ENCODE measurements at places on chromosomes 3 and 15.

GRCh38 chr3:128994173-128994512 is 267 bp upstream of the CFAP92 start:
- DNase-seq: no peak

DNA sequence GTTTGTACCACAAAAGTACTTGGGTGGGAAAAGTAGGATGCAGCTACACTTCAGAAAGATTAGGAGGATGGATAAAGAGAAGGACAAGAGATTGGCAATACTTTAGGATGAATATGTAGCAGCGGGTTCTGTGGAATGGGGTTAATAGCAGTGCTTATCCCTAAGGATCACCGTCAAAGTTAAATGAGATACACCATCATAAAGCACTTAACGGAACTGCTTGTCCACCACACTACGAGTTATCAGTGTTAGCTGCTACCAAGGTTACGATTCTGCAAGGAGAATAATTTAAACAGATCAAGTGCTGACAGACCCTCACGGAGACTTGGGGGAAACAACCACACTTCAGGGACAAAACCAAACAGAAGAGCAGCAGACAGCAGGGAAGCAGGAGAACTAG is 963 bp downstream of the SHQ1 start:
- DNase-seq: no peak

DNA sequence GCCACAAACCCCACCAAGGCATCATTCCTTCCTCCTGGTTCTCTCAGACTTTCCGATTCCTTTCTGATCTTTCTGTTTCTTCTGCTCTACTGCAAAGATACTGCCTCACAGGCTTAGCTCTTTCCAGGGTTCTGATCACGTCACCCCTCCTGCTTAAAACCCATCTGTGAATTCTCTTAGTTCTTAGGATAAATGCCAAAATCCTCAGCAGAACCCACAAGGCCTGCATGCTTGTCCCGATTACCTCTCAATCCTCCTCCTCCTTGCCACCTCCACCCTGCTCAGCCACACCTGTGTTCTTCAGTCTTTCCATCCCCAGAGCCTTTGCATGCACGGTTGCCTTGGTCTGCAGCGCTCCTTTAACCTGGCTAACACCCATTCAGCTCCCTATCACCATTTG is 84.0 kb downstream of the SRGAP3 start:
- no peak for DNase-seq

- no peak for DNase-seq
Observed at GRCh38 chr3:82081351-82081750, 319.9 kb upstream of the GBE1 start.

DNA sequence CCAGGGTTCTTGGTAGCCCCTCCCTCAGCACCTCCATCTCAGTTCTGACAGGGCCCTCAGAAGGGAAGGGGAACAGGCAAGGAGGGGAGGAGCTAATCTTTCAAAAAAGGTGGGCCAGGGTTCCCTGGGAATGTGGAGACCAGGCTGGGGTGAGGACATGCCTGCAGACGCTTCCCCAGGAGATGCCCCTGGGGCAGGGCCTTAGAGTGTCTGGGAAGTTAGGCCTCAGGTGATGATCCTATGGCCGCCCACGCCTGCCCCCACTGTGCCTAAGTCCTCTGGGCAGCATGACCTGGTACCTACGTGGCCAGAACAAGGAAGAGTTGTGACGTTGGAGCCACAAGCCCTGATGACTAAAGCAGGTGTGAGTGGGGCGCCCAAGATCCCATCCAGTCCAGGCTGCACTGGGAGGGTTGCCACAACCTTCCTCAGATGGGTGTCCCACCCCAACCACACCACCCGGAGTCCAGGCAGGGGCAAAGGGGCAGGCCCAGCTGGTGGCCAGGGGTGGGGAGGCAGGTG is 3.9 kb upstream of the SEMA3B start:
- DNase-seq: no peak

GRCh38 chr15:42914728-42915497 is 5.7 kb downstream of the TTBK2 start:
- DNase-seq: no peak

DNA sequence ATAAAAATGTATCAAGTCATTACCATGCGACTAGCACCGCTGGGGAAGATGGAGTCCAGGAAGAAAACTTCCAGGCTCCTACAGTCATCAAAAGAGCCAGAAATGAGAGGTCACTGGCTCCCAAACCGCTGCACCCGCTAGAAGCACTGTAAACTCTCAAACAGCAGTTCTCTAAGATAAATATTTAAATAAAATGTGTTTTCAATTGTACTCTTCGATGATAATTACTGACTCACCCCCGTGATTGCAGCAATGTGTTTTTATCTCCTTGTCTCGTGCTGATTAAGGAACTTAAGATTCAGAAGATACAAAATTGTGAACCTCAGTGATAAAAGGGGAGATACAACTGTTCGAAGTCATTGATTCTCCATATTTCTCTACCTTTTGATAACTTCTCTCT is 45.8 kb upstream of the FOXP1 start:
- DNase-seq: no peak

DNA sequence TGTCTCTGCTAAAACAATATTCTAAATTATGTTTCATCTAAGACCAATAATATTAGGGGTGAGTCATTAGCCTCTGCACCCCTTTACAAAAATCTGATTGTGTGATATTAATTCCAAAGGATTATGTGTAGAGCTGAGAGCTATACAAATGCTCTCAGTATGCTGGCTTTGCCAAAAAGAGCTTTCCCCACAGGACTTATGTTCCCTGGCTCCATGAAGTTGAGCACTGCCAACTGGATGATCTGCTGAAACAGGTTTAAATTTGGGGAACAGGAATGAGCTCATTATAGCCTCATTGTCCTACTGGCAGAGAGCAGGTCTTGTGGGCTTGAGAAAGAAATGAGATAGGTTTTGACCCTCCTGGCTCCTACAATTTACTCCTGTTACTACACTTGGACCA is 347.8 kb upstream of the LMCD1 start:
- DNase-seq: no peak

- no peak for DNase-seq
Observed at GRCh38 chr15:93020976-93021772, 67.8 kb downstream of the RGMA start.

DNA sequence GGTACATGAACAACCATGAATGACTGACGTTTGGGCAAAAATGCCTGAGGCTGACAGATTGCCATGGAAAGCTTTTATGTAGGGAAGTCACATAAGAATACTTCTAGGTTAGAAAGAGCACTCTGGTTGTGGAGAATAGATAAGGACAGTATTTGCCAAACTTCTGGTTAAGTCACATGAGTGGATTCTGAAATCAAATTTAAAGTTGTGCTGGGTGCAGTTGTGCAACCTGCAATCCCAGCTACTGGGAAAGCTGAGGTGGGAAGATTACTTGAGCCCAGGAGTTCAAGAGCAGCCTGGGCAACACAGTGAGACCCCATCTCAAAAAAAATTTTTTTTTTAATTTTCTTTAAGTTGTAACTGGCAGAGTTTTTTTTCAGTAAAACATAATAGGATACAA is 7.2 kb upstream of the ZNF148 start:
- DNase-seq: no peak

DNA sequence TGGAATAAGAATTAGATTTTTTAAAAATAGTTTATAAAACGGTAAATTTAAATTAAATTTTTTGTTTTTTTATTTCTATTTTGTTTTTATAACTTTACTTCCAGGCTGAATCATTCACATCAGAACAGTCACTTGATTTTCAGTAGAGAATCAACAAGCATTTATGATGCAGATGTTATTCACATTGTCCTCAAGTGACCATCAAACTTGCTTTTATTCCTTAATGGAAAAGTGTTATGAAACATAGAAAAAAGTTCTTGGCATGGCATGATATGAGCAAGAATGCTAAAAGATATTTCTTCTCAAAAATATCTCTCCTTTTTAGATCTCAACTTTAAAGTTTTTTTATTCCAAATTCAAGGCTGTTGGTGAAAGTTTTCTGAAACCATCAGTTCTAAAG is 70.9 kb upstream of the TGFBR2 start:
- DNase-seq: no peak

- DNase-seq: no peak
Observed at GRCh38 chr3:169494982-169495381, 168.5 kb downstream of the MECOM start.

- peak; percentile 16 for DNase-seq
Observed at GRCh38 chr15:99452728-99453636, 112.8 kb upstream of the MEF2A start.

- peak; percentile 76 for DNase-seq
Observed at GRCh38 chr3:43378066-43378935, 92.0 kb downstream of the SNRK start.

- DNase-seq: no peak
Observed at GRCh38 chr15:90953947-90954711, 555 bp upstream of the RCCD1 start.

GRCh38 chr3:197428117-197428801 is 127.5 kb downstream of the BDH1 start:
- DNase-seq: peak; percentile 79

- DNase-seq: no peak
Observed at GRCh38 chr3:101890716-101891115, 41.4 kb downstream of the NFKBIZ start.

DNA sequence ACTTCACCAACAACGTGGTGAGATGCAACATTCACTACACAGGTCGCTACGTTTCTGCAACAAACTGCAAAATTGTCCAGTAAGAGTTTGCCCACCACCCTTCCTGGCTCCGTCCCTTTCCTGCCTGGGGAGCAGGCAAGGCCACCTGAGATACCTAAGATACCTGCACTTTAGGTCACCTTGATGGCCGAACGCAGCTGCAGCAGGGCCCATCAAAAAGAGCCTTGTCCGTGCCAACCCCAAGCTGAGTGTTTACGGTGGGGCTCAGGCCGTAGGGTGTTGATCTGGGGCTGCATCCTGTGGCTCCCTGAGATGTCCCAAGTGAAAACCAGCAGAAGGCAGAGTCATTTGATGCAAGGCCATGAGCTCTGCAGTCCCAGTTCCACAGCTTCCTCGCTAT is 23.2 kb downstream of the LOXL1 start:
- no peak for DNase-seq

DNA sequence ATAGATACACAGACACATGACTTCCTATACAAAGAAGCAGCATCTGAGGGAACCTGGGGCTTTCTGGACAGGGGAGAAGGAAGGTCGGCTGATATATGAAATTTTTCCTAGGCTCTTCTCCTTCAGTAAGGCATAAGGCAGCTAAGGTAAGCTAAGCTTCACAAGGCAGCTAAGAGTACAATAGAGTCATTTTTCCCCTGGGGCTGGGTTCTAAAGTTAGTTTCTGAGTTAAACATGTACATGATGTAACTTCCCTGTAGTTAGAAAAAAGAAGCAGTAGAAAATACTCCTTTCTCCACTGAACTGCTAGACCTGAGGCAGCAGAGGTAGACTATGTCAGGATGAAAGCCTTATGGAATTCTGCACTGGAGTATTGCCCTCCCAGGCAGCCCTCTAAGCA is 109.6 kb downstream of the PLD1 start:
- no peak for DNase-seq

GRCh38 chr15:88491158-88491557 is 23.6 kb downstream of the MRPS11 start:
- DNase-seq: no peak

DNA sequence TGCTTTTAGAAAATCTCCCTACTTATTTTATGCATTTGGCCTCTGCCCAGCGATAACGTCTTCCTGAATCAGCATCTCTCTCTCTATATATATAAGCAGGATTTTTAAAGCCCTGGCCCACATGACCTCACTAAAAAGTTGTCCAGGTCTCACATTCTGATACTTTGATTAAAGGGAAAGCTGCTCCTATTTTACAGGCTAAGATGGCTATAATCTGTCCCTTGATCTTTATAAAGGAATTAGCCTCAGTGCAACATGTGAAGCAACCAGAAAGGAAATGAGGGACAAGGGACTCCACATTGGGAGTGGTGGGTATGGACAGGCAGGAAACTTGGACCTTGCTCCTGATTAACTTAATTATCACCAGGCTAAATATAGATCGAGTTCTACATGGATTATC is 25.6 kb upstream of the MUC13 start:
- no peak for DNase-seq

DNA sequence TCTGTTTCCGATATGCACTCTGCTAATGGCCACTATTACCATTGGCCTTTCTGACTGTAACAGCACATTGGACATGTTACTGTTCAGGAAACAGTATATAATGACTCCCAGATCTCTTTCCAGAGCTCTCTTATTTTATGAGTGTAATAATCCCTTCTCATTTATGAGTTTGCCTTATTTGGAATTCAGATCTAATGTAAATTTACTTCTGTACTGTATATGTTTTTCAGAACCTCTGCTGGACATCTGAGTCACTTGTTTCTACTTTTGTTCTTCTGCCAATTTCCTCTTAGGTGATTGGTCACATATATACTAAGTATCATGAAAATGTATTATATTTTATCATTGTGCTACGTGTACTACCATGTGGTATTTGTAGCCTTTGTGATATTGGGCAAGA is 30.5 kb downstream of the RSRC1 start:
- no peak for DNase-seq

DNA sequence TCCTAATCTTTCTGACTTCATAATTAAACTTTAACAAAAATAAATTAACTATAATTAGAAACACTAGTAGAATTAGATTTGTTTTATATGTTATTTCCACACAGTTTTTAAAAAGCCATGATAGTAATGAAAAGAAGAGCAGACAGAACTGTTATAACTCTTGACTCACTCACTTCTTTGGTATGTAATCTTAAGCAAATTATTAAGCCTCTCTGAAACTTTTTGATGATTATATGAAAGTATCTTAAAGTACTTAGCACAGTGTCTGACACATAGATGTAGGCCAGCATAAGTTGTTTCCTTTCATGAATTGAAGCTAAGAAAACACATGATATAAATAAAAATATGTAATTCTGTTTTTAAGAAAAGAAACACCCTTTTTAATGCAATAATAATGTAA is 123.6 kb upstream of the MLF1 start:
- no peak for DNase-seq

DNA sequence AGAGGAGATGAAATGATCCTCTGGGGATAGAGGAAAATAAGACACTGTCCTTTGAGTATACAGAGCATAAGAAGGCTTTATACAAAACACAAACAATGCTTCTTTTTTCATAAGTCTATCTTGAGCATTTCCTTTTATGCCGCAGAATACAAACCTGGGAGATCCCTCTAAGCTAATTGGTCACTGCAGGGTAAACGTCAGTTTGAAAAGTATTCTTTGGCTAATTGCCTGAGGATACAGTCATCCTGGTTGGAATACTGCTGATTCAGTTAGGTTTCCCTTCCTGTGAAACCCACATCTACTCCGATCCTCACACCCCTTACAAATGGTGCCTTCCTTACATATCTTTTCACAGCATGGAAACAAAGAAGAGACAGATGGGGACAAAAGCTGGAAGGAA is 10.6 kb downstream of the WNT5A start:
- no peak for DNase-seq

- DNase-seq: no peak
Observed at GRCh38 chr3:189630767-189631372, 319 bp upstream of the TP63 start.

DNA sequence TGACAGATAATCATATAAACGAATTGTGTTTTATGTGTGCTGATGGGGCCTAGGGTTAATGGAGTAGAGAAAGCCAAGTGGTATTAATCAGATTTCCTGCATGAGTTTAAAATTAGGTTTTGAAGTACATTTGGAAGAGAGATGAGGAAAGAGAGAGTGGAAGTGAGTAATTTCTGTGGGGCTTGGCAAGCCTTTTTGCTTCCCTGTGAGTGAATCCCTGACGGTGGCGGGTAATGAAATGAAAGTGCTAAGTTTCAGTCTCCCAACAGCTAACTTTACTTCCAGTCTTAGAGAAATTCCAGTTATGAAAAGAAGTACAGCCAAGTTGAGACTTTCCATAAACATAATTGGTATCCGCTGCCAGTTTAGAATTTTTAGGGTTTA is 139.4 kb downstream of the BBX start:
- DNase-seq: no peak

Measured in activated T-cell treated with anti-CD3 and anti-CD28 coated beads, Interleukin-2, amount 50 U/mL, for 48 hours (primary cell).